Head of caudate nucleus (tissue), 42 donors: ENCODE measurements at places on chromosomes 13 and 19.

DNA sequence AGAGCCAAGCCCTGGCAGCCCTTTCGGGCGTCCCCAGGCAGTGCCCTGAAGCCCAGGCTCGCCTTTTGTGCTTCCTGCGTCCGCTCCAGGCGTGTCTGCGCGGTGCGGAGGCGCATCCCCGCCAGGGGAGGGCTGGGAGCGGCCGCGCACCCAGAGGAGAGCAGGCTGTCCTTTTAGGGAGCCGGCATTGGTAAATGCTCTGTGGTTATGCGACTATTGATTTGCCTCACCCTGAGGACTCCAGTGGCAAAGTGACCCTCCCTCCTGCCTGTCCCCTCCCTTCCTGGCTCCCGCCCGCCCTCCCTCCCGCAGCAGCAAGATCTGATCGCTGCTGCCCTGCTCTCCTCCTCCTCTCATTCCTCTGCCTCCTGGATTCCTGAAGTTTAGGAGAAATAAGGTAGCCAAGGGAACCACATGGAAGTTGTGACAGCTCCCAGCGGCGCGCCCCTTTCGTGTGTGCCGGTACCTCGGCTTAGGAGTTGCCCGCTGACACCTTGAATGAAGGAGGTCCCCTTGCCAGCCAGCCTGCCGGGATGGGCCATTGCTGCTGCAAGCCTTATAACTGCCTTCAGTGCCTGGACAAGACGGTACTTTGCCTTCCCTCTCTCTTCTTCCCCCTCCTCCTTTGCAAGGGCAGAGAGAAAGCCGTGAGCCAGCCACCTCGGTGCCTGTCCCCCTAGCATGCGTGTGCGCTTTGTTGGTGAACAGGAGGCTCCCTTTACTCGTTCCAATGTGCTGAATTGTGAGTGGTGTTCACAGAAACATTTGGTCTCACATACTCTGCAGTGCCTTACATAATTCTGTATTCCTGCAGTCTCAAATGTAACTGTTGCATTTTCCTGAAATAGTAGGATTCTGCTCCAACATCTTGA lies 166.9 kb downstream of the SLC7A1 start:
- DNase-seq: peak; percentile 54

GRCh38 chr13:92590503-92590908 lies 636.1 kb upstream of the GPC6 start:
- DNase-seq: no peak

GRCh38 chr19:45321848-45322247 lies 827 bp downstream of the CKM start:
- no peak for DNase-seq

DNA sequence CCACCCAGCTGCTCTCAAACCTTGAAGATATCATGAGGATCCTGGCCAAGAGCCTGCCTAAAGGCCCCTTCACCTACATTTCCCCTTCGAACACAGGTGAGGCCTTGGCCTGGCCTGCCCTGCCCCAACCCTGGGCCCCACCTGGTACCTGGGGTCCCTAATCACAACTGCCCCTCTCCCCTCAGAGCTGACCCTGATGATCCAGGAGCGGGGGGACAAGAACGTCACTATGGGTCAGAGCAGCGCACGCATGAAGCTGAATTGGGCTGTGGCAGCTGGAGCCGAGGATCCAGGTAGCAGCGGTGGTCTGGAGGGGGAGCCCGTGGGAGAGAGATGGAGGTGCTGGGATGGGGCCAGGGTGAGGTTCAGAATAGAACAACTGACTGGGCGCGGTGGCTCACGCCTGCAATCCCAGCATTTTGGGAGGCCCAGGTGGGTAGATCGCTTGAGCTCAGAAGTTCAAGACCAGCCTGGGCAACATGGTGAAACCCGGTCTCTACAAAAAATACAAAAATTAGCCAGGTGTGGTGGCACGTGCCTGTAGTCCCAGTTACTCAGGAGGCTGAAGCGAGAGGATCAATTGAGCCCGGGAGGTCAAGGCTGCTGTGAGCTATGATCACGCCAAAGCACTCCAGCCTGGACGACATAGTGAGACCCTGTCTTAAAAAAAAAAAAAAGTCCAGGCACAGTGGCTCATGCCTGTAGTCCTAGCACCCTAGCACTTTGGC lies 17.5 kb downstream of the DDX39A start:
- no peak for DNase-seq
